T-helper 2 cell (primary cell): ENCODE measurements at places on chromosomes 16 and 17.

GRCh38 chr17:8117980-8118768, at the start of gene ALOXE3:
Gene ALOXE3 (minus strand): TSS chr17:8118514. CDS start chr17:8117990, 524 bp downstream.
- DNase-seq: no peak

- DNase-seq: no peak
Measured at GRCh38 chr17:16880121-16880842, 91.6 kb downstream of the TNFRSF13B start.

- DNase-seq: no peak
Measured at GRCh38 chr16:11816123-11816522, 19.1 kb upstream of the ZC3H7A start.

- DNase-seq: no peak
Measured at GRCh38 chr17:79803997-79804855, 7.3 kb upstream of the CBX8 start.

- DNase-seq: peak; percentile 69
Measured at GRCh38 chr17:36722121-36722902, 120.9 kb downstream of the MRM1 start.

DNA sequence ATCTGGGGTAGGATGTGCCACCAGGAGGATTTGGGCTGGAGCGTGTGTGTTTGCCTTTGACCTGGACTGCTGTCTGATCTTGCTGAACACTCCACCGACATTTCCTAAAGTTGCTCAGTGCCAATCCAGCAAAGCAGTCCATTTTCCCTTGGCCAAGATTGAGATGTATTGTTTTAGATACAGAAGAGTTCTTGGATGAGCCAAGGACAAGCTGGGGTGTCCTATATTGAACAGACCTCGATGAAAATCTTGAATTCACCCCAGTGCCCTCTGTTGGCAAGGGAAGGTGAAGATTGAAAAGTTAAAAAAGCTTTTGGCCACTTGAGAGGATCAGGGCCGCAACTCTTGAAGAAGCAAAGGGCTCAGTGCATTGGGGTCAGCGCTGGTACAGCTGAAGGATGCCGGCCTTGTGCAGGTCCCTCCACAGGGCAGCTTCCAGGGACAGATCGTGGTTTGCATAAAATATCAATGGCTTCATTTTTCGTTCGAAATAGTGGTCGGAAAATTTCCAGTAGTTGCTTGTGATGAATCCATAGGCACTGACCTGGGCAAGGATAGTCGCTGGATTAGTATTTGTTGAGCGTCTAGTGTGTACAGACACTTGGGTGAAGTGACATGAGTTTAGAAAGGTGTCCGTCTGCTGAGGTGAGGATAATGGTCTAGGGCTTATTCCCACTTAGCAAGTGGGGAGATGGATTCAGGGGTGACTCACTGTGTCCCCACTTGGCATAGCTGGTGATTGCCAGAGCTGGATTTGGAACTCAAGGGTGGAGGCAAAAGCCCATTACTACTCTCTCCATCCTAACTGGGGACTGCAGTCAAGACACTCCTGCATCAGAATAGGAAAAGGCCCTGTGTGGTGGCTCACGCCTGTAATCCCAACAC, 19.7 kb downstream of the ST6GALNAC2 start:
- no peak for DNase-seq

DNA sequence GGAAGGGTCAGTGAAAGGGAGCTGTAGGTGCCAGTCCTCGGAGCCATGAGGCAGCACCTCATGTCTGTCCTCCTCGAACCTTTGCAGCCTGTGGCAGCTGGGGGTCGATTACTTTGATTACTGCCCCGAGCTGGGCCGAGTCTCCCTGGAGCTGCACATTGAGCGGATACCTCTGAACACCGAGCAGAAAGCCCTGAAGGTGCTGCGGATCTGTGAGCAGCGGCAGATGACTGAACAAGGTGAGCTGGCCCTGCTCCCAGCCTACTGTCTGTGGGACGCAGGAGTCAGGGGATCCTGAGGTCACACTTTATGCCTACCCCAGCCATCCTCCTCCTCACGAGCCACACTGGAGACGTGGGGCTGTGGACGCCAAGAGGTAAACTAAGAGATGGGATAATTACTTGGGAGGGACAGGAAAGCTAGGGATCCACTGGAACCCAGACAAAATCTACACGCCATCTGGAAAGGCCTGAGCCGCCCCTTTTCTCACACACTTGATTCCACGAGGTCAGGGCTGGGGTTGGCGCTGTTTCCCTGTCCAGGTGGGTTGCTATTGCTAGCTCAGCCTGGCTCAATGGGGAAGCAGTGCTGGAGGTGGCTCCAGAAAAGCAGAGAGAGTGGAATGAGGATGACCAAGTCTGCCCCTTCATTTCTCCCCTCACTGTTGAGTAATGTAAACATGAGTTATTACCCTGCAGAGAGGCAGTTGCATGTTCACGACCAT, 26.4 kb downstream of the NUP85 start:
- no peak for DNase-seq

DNA sequence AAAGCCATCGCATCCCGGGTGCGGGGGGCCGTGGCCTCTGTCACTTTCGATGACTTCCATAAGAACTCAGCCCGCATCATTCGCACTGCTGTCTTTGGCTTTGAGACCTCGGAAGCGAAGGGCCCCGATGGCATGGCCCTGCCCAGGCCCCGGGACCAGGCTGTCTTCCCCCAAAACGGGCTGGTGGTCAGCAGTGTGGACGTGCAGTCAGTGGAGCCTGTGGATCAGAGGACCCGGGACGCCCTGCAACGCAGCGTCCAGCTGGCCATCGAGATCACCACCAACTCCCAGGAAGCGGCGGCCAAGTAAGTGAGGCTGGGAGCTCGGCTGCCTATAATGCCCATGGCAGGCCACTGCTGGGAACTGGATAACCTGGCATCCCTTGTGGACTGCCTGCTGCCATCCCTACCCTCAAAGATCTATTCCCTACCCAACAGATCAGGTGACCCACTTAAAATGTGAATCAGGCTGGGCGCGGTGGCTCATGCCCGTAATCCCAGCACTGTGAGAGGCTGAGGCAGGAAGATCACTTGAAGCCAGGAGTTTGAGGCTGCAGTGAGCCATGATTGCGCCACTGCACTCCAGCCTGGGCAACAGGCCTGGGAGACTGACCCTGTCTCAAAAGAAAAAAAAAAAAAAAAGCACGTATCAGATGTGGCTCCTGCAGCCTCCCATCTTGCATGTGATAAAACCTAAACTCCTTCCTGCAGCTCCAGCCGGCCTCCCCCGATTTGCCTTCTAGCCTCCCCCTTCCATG, 18.3 kb downstream of the CDIPT start:
- DNase-seq: no peak

DNA sequence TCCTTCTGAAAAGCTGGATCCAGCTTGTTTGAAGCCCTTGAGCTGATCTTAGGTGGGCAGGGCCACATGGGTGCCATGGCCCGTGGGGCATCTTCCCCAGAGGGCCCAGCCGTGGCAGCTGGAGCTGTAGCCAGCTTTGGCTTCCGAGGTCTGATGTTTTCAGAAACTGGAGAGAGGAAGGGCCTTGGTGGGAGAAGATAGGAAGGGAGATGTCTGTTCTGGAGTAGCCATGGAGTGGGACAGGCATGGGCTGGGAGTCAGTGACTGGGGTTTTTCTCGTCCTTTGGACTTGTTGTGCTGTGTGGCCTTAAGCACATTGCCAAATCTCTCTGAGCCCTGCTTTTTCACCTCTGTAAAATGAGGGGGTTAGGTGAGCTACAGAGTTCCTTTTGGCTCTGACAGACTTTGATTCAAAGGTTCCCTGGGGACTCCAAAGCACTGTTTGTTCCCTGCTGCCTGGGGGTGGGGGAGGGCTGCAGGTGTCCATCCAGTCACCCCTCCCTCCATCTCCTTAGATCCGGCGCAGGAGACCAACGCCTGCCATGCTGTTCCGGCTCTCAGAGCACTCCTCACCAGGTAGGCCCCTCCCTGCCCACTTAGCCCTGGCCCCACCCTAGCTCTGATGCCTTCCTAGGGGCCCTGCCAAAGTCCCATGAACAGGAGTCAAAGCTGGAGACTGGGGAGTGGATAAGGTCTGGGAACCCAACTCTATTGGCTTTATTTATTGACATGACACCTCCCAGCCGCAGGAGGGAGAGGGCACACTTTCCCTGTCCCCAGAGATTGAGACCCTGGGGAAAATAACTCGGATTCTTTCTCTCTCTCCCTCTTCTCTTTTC, 2.1 kb downstream of the PPP1R1B start:
- DNase-seq: no peak

DNA sequence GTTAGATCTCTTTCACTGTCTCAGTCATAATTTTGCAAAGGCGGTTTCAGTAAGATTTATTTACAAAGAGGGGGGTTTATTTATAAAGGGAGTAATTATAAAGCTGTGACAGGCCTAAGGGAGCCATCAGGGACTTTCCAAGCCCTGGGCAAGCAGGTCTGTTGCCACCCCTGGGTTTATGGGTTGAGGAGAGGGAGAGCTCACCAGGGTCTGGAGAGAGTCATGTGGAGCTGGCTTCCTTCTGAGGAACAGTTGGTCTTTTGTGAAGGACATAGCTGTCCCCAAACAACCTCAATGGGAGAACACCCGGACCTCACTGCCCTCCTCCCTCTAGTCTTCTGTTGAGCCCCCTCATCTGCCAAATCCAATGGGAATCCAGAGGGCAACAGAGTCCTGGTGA, 9.8 kb downstream of the ITGAM start:
- DNase-seq: no peak

- DNase-seq: no peak
Measured at GRCh38 chr16:67608364-67608763, 36.6 kb upstream of the CARMIL2 start.

DNA sequence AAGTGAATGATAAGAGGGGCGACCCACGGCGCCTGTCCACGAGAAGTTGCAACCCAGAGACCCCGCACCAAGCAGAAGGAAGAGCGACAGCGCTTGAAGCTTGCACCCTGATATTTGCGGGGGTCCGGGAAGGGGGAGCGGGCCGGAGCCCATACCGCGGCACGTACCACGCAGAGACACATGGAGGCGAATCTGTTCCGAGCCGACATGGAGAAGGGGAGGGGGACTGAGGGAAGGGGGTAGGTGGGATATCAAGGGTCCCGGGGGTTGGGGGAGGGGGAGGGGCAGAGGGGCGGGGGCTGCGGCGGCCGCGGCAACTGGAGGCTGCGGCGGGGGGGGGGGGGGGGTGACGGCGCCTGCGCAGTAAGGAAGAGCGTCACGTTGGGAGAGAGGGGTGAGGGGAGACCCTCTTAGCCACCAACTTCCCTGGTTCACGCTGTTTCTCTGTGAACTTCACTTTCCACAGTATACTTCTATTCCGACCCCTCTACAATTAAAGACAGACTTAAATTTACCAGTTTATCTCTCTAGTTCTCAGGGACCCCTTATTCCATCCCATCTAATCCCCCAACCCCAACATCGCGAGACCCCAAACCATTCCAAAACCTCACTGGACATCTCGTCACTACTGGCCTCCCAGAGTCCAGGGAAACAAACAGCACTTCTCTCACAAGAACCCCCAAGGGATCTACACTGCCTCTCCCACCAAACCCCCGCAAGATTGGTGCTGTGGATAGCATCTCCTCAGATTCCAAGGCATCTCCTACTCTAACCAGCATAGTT, 8.0 kb downstream of the DLG4 start:
- no peak for DNase-seq

DNA sequence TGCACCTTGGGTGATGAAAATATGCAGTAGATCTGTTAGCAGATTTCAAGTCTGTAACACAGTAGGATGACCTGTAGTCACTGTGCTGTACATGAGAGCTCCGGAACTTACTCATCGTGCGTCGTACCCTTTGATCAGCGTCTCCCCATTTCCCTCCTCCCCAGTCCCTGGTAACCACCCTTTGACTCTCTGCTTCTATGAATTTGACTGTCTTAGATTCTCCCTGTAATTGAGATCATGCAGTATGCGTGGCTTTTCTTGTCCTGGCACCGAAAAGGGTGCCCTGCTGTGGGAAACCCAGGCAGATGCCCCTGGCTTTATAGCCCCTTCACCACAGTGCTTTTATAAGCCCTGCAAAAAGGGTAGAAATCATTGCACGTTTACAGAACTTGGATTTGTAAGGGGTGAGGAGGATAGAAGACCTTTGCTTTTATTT, 20.5 kb downstream of the CLEC16A start:
- peak; percentile 46 for DNase-seq

- no peak for DNase-seq
Measured at GRCh38 chr17:37744633-37744927, 279 bp downstream of the HNF1B start.

DNA sequence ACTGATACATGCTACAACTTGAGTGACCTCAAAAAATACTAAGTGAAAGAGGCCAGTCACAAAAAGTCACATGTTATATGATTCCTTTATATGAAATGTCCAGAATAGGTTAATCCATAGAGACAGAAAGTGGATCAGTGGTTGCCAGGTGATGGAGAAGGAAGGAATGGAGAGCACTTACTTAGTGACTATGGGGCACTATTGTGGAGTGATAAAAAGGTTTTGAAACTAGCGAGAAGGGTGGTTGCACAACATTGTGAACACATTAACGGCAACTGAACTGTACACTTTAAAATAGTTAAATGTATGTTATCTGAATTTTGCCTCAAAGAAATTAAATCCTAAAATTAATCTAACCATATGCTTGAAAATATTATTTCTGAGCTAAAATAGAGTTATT, 25.9 kb downstream of the AMFR start:
- no peak for DNase-seq

- DNase-seq: peak; percentile 90
Measured at GRCh38 chr17:40177275-40177874, at the start of gene RAPGEFL1. Gene RAPGEFL1 (plus strand): TSS chr17:40177470. CDS start chr17:40177862, 392 bp downstream.

DNA sequence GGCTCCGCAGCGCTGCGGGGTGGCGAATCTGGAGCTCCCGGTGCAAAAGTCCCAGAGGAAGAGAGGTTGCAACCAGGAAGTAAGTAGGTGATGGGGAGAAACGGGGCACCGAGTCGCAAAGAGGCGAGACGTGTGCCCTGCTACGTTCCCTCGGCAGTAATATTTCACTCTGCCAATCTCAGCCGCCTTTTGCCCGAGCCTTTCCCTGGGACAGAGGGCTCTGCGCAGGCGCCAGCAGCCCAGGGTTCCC, at the start of gene NR1D1:
Gene NR1D1 (minus strand): TSS at position 171 of the 250 bp plus-strand sequence. CDS start 495 bp downstream, outside the sequence.
- DNase-seq: no peak

GRCh38 chr17:42077755-42078154, 20.5 kb downstream of the ZNF385C start:
- DNase-seq: no peak

- no peak for DNase-seq
Measured at GRCh38 chr16:77591347-77591746, 131.0 kb upstream of the NUDT7 start.

DNA sequence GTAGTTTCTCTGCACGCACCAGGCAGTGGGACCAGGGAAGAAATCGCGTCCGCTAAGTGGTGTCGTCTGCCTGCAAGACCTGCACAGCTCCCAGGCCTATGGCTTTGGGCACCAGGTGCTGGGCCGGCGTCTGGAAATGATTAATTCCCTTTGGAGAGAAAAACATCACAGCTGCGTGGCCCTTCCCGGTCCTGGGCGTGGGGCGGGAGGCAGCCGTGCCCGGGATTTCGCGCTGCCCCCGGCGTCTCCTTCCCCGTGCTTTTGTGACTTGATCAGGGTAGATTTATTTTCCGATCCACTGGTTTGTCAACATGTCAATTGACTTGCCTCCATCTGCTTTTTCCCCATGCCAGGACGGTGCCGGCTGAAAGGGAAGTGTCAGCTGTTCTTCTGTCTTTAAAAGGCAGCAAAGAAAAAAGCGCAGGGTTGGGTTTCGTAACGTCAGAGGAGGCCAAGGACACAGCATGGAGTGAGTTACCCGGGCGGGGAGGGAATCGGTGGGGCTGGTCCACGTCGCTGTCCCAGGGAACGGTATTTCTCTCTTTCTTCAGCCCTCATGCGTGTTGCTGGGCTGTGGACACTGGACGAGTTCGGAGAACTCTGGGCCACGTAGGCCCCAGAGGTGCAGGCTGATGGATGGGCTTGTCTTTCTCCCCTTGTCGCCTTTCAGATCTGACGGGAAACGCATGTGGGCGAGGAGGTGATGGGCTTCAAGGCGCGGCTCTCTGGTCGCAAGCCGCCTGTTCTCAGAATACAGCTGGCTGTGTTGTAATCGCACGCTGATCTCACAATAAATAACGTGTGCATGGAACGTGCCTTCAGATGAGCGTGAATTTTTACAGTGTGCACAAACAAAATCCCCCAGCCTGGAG, 188.1 kb upstream of the ZNF469 start:
- no peak for DNase-seq
